ENCODE measurements at places on chromosomes 6 and 20.

DNA sequence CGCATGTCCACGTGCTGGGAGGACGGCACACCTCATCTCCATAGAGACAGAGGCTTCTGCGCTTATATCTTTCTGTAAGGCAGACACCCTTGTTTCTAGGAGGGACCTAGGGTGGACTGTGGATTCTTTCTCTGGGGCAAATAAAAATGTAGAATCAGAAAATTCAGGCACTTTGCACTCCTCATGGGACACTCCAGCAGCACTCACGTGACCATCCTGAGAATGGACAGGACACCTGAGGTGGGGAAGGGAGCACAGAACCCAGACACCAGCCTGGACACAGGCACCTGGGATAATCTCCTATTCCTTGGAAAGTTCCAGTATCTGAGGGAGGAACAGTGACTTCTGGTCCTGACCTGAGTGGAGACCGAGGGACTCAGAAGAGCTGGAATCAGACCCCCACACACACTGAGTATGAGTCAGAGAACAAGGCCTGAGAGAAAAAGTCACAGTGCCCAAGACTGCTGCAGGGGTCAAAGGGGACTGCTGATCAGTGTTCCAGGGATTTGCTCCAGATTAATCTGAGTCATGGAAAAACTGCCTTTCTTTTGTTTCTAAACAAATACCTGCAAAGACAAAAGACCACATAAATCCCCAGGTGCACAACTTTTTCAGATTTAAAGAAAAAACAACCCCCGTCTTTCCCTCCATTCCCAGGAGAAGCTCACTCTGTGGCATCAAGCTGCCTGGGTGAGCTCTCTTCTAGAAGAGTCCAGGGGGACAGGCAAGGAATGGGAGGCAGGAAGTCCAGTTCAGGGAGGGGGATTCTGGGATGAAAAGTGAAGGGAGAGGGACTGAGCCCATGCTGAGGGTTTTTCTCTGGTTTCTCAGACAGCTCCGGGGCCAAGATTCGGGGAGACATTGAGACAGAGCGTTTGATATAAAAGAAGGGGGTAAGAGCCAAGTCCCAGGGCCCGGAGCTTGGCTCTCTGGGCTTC lies 35.6 kb upstream of the MICB start:
- DNase-seq, result no peak

DNA sequence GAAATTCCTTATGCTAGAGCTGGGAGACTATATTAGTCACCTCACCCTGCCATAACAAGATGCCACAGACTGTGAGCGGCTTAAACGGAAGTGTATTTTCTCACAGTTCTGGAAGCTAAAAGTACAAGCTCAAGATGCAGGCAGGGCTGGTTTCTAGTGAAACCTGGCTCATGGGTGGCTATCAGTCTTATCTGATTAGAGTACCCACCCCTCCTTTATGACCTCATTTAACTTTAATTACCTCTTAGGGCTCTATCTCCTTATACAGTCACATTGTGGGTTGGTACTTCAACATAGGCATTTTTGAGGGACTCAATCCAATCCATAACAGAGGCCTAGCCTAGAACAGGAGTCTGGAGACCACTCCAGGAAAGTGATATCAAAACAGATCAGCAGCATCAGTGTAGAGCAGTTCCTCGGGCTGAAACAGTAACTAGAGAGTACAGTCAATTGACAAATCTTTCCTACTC lies 2.3 kb upstream of the SNRNP48 start:
- no peak for DNase-seq

- DNase-seq, result no peak
Observed at GRCh38 chr6:131451321-131452144, 121.5 kb upstream of the ARG1 start.

- DNase-seq, result no peak
Observed at GRCh38 chr6:2839195-2839981, 2.3 kb downstream of the SERPINB1 start.

DNA sequence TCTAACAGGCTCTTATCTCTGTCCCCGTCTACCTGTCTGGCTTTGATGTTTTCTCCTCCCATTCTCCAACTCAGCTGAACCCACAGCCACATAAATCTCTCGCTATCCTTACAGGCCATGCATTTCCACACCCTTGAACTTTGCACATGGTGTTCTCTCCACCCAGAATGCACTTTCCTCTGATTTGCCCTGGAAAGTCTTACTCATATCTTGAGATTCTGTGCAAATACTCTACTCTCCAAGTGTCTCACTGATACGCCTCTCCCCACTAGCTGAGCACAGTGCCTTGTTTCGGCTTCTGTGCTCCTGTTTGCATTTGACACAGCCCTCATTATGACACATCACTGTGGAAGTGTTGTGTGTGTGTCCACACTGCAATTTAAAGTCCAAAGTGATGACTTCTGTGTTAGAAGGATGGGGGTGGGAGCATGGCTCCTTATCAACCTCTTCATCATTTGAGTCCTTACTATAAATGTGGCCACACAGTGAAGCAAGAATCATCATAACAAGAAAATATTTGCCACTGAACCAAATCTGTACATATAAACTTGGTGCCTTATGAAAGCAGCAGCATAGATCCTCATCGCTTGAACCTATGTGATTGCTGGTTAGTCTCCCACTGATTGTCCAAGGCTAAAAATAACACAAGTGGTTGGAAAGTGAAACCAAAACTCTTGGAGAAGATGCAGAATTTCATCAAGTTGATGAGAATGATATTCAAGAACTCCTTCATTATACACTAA lies 5.5 kb upstream of the PRELID3B start:
- no peak for DNase-seq

GRCh38 chr6:91681296-91681695 lies 1094.4 kb upstream of the MAP3K7 start:
- no peak for DNase-seq
